ENCODE measurements at places on chromosomes 1 and 21. TPM values are rescaled to one million over a fixed set of nuclear protein-coding genes. Genes with fewer than 3 reads are reported as not detected.

- DNase-seq, result no peak
Measured at GRCh38 chr1:95018602-95019369, 54.0 kb downstream of the ALG14 start.

DNA sequence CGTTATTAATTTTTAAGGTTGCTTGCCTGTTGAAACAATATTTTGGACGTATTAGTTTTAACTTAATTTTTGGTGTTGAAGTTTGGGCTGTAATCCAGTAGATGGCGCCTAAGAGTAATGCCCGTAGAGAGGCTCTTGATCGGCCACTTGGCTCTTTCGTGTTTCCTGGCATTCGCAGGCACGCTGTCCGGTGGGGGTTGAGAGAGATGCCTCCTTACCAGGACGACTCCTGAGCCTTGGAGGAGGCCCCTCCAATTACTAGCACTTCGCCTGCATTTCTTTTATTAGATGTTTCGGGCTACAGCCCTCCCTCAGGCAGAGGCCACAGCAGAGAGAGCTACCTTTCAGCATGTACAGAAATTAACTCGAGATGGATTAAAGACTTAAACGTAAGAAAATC is 12.0 kb downstream of the OR2M4 start:
- peak; percentile 1 for DNase-seq

- DNase-seq, result no peak
Measured at GRCh38 chr1:39925721-39926342, 24.1 kb upstream of the MYCL start.

GRCh38 chr1:152397474-152397873 is 16.6 kb downstream of the CRNN start:
- no peak for DNase-seq

The ALG14 gene
- 11.0 TPM for polyA plus RNA-seq

DNA sequence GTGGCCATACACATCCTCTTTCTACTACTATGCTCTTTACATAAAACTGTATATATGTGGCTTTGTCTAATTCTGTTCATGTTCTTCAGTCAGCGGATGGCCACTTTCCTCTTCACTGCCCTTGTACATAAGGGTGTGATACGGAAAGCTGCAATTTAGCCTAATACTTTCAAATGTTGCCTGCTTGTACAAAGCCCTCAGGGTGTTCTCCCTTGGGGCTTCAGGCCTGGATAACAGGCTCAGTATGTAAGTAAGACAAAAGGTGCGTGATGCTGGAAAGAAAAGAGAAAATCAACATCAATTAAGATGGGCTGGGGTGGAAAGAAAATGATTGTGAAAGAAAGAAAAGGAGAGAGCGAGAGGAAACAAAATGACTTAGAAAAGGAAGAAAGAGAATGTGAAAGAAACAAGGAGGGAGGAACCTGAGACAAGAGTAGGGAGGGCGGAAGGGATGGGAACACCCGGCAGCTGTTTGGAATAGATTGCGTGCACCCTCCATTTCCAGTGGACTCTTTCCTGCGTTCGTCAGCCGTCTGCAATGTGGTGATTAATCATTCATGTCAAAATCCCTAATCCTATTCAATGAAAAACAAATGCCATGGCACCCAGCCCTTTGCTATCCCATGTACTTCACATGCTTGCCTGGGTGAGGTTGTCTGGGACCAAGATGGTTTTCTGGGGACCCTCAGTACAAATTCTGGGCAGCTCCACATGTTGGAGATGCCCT is 553.6 kb downstream of the NUF2 start:
- no peak for DNase-seq

DNA sequence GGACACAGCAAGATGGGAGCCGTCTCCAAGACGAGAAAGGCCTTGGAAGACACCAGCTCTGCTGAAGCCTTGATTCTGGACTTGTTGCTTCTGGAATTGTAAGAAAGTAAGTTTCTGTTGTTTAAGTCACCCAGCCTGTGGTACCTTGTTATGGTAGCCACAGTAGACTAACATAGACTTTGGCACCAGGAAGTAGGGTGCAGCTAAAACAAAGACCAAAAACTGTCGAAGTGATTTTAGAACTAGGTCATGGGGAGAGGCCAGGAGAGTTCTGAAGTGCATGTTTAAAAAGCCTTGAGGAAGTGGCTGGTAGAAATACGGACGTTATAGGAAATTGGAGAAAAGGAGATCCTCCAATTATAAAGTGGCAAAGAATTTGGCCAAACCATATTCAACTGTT is 28.5 kb downstream of the ZNF496 start:
- DNase-seq, result no peak

GRCh38 chr1:213997038-213997771 is 9.4 kb downstream of the PROX1 start:
- no peak for DNase-seq

DNA sequence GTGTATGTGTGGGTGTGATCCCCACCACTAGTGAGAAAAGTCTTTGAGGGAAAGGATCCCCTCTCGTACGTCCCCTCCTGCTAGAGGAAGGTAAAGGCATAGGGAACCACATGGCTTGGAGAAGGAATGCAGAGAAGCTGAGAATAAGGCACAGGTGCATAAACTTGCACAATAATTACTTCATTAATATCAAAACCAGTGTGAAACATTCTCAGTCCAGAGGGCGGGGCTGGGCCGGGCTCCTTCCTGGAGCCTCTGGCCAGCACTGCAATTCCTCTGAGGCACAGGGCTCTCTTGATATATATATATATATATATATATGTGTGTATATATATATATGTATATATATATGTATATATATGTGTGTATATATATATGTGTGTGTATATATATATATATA is 162.6 kb downstream of the TSEN15 start:
- DNase-seq, result no peak

- no peak for DNase-seq
Measured at GRCh38 chr1:160739098-160739511, at the start of gene SLAMF7. SLAMF7 (plus strand) TSS chr1:160739247; CDS start chr1:160739302, 55 bp downstream.

The TMEM63A gene
- polyA plus RNA-seq, result 37.9 TPM

DNA sequence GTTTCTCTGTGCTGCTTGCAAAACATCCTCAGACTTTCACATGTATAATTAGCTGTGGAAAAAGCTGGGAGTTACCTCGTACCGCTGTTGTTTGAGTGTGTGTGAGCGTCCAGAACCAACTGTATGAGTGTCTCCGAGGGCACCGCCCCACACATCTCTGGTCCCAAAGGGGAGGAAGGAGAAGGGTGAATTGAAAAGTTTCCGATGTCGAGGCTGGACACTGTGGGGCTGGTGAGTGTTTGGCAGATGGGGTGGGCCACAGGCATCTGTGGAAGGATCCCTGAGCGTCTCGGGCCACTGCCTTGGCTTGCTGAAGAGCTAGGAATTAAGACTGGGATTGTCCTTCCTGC is 1.2 kb downstream of the ATP2B4 start:
- DNase-seq, result no peak

The KRTAP10-6 gene
- not detected for polyA plus RNA-seq

The HFM1 gene
- 5.1 TPM for polyA plus RNA-seq

DNA sequence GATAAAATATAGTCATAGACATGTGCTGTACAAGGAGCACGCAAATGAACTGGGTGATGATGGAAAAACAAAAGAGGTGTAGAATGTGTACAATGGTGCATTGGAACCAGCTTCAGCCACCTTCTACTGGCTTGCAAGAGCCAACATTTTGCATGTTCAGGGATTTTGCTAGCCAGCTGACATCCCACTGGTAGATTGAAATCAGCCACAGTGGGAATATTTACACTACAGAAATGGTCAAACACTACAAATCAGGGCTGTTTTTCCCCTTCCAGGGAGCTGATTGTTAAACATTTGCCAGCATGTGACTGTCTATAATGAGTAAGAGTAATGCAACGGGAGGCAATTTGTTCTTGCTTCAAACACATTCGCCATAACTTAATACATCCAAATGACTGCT is 23.2 kb downstream of the PMVK start:
- DNase-seq, result no peak

Data from left renal pelvis (tissue), 4 donors.